ENCODE measurements at places on chromosomes 1 and 21.

DNA sequence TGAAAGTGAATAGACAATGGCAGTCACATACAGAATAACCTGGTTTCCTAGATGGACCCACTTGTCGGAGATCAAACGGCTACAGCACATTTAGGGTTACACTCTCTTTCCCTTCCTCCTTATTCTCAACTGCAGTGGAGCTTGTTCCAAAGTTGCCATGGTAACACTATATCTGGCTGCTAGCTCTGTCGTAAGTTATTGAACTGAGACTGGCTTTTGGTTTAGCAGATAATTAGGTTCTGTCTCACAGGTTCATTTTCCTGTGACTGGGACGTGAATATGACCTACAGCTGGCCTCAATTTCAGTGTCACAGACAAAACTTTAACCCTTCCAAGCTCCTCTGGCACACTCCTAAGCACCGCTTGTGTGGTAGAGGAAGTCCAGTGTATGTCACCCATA, 875.8 kb downstream of the USP25 start:
- no peak overlapping the region for H3K27ac ChIP-seq
- DNase-seq, result peak; percentile 52
- H3K4me3 ChIP-seq, result no peak overlapping the region
- H3K27me3 ChIP-seq, result no peaks in the 10 kb centered on the region
- H3K36me3 ChIP-seq, result no peaks in the 10 kb centered on the region

DNA sequence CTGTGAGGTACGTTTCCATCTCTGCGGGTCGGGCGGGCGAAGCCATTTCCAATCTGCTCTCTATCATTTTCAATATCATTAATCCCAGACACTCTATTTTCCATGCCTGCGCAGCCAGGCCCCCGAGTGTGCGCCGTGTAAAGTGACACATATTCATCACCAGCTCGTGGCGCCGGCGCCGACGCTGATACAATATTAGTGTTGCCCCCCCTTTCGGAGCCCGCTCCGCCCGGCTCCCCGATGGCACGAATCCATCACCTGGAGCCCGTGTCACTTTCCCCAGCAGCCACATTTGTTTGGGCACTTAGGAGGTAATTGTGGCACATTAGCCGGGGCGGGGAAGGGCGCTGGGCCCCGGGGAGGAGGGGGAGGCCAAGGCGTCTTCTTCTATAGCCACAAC, 33.7 kb upstream of the DMBX1 start:
- H3K4me3 ChIP-seq, result no peak overlapping the region
- H3K27ac ChIP-seq, result no peak overlapping the region
- H3K27me3 ChIP-seq, result peaks cover 90% of the 10 kb centered on the region
- no peak for DNase-seq

DNA sequence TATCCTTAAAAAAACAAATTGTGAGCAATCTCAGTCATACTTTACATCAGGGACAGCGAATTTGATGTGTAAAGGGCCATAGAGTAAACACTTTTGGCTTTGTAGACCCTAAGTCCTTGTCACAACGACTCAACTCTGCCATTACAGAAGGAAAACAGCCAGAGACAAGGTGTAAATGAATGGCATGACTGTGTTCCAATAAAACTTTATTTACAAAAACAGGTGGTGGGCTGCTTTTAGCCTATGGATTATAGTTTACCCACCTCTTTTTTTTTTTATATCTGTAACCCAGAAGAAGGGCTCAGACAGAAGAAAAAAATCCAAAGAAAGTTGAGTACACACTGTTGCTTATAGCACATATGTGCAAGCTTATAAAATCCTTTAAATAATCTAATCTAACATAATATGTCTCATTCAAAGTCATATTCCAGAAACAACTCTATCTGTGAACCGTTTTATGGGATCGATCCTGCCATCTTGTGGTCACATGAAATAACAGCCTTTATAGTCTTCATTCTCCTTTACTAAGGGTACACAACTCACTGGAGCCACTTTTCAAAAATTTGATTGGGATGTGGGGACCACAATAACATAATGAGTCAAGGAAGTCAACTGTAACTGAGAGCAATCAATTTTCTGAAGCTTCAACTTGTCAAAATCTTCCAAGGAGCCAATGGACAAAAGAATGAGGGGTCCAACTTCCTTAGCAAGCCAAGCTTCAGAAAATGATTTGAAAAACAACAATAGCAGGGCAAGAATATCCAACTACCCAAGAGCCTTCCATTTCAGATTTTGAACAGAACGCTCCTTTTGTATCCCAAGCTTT, 142.2 kb upstream of the KRTAP19-8 start:
- no peaks in the 10 kb centered on the region for H3K27me3 ChIP-seq
- no peaks in the 10 kb centered on the region for H3K36me3 ChIP-seq
- DNase-seq, result peak; percentile 56
- H3K27ac ChIP-seq, result no peak overlapping the region
- H3K4me1 ChIP-seq, result peaks cover 6% of the 10 kb centered on the region
- H3K4me3 ChIP-seq, result no peak overlapping the region

DNA sequence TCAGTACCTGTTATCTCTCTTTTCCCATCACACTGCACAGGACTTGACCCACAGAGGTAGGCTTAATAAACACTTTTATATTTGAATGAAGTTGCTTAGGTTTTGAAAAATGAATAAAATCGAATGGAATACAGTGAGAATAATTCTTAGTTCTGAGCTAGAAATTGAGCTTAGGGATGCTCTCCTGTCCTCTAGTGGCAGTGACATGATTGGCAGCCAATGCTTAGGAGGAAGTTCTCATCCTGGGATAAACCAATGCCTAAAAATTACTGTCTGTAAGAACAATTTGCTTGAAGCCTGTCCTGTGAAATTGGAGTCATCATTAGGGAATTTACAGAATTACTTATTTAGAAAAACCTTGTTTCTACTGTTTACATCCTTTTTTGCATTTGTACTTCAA, 21.3 kb upstream of the CYP4X1 start:
- no peaks in the 10 kb centered on the region for H3K27me3 ChIP-seq
- no peaks in the 10 kb centered on the region for H3K4me1 ChIP-seq
- no peak overlapping the region for H3K4me3 ChIP-seq
- H3K36me3 ChIP-seq, result no peaks in the 10 kb centered on the region
- DNase-seq, result no peak

- DNase-seq, result no peak
- peaks cover 18% of the 10 kb centered on the region for H3K27me3 ChIP-seq
Measured at GRCh38 chr21:35154788-35155187, 105.7 kb upstream of the RUNX1 start.

GRCh38 chr1:55623311-55623710, 408.1 kb upstream of the USP24 start:
- H3K27ac ChIP-seq, result no peak overlapping the region
- no peaks in the 10 kb centered on the region for H3K27me3 ChIP-seq
- peak; percentile 95 for DNase-seq
- H3K4me1 ChIP-seq, result no peaks in the 10 kb centered on the region
- H3K36me3 ChIP-seq, result no peaks in the 10 kb centered on the region
- H3K4me3 ChIP-seq, result no peak overlapping the region

DNA sequence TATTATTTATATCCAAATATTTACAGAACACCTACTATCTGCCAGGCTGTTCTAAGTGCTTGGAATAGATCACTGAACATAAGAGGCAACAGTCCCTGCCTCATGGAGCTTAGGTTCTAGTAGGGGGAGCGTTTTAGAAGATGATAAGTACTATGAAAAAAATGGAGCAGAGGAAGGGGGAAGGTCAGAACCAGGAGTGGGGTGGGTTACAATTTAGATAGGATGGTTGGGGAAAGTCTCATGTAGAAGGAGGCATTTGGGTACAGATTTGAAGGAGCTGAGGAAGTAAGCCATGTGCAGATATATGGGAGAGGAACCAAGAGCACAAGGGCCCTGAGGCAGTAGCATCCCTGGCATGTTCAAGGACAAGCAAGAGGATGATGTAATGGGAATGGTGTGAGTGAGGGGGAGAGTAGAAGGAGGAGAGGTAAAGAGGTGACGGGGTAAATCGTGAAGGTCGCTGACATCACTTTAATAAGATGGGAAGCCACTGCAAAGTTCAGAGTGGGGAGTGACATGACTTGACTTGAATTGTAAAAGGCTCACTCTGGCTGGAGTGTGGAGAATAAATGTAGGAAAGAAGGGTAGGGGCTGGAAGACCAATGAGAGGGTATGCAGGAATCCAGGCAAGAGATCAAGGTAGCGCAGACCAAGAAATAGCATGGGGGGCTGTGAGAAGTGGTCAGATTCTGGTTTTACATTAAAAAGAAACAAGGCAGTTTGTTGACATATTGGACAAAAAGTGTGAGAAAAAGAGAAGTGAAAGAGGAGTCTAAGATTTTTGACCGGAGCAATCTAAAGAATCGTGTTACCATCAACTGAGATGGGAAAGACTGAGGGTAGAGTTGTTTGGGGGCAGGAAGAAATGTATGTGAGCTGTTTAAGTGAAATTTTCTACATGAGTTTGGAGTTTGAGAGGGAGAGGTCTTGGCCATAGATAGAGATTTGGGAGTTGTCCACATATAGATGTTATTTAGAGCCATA, 92.6 kb downstream of the LPAR3 start:
- DNase-seq, result no peak
- no peaks in the 10 kb centered on the region for H3K36me3 ChIP-seq
- no peaks in the 10 kb centered on the region for H3K27me3 ChIP-seq
- H3K4me1 ChIP-seq, result peaks cover 7% of the 10 kb centered on the region

- no peaks in the 10 kb centered on the region for H3K27me3 ChIP-seq
- peaks cover 26% of the 10 kb centered on the region for H3K4me1 ChIP-seq
- H3K27ac ChIP-seq, result peak overlapping the region; percentile 94
- H3K36me3 ChIP-seq, result peaks cover 9% of the 10 kb centered on the region
- peak overlapping the region; percentile 100 for H3K4me3 ChIP-seq
Measured at GRCh38 chr1:169105434-169106094, 926 bp upstream of the ATP1B1 start.

GRCh38 chr1:228684607-228685006, 50.7 kb upstream of the RHOU start:
- no peak overlapping the region for H3K27ac ChIP-seq
- peaks cover 35% of the 10 kb centered on the region for H3K27me3 ChIP-seq
- H3K4me3 ChIP-seq, result no peak overlapping the region
- no peaks in the 10 kb centered on the region for H3K4me1 ChIP-seq
- H3K36me3 ChIP-seq, result no peaks in the 10 kb centered on the region

DNA sequence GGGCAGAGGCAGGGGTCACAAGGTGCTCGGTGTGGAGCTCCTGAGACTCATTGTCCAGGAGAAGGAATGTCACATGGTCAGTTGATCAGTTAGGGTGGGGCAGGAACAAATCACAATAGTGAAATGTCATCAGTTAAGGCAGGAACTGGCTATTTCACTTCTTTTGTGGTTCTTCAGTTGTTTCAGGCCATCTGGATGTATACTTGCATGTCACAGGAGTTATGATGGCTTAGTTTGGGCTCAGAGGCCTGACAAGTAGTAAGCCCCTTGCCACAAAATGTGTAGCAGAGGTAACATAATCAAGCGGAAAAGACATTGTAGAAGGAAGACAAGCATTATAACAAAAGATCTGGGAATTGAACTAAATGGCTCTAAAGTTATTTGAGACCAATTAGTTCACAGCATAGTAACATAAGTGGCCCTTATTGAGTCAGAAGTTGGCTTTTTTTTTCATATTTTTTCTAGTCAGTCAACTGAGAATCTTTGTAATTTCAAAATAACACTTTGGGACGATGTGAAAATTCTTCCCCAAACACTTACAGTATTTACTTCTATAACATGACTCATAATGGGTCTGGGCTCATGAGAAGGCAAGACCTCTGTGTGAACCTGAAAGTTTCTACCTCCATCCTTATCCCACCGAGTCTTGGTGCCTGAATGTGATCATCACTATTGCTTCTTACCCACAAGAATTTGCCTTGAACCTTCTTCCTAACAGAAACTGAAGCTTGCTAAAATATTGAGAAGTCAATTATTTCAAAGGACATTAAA, 137.0 kb upstream of the DPT start:
- H3K27me3 ChIP-seq, result no peaks in the 10 kb centered on the region
- no peak overlapping the region for H3K27ac ChIP-seq
- no peaks in the 10 kb centered on the region for H3K4me1 ChIP-seq
- no peak for DNase-seq
- no peaks in the 10 kb centered on the region for H3K36me3 ChIP-seq

DNA sequence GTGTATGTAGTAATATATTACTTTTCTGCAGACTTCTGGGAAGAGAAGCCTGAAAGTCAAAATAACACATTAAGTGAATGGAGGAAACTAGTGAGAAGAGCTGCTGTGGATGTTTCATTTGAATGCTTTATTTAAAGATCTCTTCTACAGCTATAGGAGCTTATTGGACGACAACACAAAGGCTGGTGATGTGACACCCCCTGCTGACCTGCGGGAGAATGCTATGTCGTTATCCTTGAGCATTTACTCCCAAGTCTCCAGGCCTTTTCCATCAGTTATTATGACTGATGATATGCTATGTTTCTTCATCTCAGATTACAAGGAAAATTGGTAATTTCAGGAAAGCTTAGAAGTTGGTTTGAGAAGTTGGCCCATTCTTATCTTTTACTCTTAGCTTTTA, 22.3 kb upstream of the PLA2G4A start:
- H3K27me3 ChIP-seq, result no peaks in the 10 kb centered on the region
- peak; percentile 8 for DNase-seq
- no peaks in the 10 kb centered on the region for H3K36me3 ChIP-seq
- H3K4me1 ChIP-seq, result no peaks in the 10 kb centered on the region
- H3K27ac ChIP-seq, result no peak overlapping the region

DNA sequence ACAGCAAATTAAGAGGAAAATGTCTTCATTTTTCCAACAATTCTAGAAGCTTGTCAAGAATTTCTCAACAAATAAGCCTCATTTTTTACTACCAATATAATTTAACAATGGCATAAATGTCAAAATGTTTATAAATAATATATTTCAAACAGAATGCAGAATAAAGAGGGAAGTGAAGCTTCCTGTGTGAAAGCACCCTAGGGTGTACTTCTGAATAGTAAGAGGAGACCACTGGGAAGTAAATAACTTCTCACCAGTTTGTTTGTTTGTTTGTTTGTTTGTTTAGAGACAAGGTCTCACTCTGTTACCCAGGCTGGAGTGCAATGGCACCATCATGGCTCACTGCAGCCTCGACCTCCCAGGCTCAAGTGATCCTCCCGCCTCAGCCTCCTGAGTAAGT, 244.3 kb downstream of the SLC45A1 start:
- DNase-seq, result no peak
- no peaks in the 10 kb centered on the region for H3K27me3 ChIP-seq
- peak overlapping the region; percentile 72 for H3K27ac ChIP-seq
- peaks cover 32% of the 10 kb centered on the region for H3K4me1 ChIP-seq
- H3K4me3 ChIP-seq, result no peak overlapping the region
- H3K36me3 ChIP-seq, result no peaks in the 10 kb centered on the region

DNA sequence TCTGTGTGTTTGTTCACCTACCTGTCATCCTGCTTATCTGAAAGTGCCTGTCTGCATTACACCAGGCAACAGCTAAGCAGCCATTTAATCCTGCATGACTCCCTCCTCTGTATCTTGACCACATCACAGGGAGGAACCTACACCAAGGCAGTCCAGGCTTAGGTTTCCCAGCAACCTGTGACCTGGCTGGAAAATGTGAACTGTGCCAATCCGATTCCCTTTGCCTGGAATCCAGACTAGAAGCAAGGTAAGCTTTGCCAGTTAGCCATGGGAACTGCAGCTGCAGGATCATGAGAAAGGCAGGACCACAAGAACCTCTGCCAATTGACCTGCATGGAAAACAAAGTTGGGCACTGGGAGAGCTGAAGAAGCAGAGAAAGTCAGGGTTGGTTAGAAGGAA, 6.3 kb upstream of the ATP1B1 start:
- peaks cover 43% of the 10 kb centered on the region for H3K4me1 ChIP-seq
- DNase-seq, result no peak

GRCh38 chr1:21630571-21631343, 38.4 kb downstream of the RAP1GAP start:
- H3K27ac ChIP-seq, result no peak overlapping the region
- no peaks in the 10 kb centered on the region for H3K4me1 ChIP-seq
- H3K36me3 ChIP-seq, result no peaks in the 10 kb centered on the region
- no peak for DNase-seq
- no peak overlapping the region for H3K4me3 ChIP-seq
